Kidney epithelial cell (primary cell): ENCODE measurements at places on chromosomes 3 and 15.

DNA sequence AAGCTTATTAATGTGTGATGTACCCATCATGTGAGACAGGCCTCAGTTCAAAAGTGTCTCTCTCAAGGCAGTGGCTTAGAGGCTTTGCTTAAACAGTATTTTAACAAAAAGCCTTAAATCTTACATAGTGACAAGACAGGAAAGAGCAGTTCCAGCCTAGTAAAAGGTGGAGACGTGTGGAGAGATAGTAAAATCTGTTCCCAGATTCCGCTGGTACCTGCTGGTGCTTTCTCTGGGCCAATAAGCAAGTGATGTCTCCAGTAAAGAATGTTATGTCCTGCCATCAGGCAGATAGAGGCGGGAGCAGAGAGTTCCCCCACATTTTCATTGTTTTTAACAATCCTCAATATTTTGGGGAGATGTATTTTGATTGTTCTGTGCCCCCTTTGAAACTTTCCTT lies 135.0 kb downstream of the VPS8 start:
- no peak for DNase-seq

GRCh38 chr15:57667171-57667849 lies 39.2 kb upstream of the POLR2M start:
- peak; percentile 55 for DNase-seq

DNA sequence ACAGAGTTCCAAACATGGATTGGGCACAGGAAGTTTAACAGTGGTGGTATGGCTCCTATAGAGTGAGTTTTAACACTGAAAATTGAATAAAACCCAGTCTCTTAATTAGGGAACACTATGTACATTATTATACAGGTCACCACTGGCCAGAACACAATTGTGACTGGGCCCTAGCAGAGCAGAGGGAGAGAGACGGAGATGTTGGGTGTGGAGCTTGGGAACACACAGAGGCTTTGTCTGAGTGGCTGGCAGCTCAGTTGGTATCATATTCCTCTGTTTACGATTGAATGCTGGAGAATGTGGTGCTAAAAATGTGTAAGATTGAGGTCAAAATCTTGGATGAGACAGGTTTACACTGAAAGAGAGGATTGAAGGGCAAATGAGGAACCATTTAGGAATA lies 6.8 kb upstream of the MOBP start:
- DNase-seq: no peak

DNA sequence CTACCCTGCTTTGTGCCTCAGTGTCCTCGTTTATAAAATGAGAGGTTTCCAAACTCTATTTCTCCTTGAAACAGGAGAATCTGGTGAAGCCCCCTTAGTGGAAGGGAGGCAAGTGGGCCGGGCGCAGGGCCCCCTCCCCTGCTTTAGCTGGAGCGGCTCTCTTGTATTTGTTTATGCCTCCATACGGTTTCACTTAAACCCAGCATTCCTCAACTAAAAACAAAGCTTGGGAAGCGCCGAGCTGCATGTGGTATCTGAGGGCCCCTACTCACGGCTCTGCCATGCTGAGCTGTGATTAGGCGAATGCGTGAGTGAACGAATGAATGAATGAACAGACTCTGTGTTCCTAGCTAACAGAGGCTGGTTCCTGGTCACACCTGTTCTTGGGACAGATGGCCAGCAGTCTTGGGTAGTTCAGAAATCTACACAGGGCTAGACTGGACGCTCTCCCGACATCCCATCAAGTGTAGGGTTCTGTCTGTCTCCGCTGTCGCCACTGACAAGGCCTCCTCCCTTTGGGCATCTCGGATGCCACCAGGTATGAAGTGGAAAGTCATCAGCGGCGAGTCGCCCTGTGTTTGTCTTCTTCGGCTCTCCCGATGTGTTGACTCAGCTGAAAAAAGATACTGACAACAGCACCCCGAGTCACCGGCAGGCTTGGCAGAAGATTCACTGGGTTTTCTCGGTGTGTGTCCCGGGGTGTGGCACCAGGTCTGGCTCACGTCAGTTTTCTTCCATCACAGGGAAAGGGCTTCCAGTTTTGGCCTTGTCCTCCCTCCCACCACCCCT lies 42.4 kb upstream of the VPS8 start:
- DNase-seq: no peak

GRCh38 chr3:72273615-72274014 lies 488.7 kb upstream of the PROK2 start:
- peak; percentile 60 for DNase-seq

DNA sequence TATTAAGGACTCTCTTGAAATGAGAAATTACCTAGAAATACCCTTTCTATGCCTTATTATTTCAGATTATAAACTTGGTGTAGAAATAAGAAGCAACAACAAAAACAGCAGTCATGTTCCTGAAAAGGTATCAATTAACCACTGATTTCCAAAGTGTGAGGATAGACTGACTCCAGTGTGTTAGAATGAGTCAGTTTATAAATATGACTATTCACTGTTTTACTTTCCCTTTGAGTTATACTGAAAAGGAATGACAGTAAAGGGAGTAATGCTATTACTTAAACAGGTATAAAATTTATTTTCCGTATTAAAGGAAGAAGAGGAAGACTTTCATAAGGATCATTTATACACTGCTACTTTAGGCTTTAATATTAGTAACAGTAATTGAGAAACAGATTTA lies 12.9 kb downstream of the GMNC start:
- DNase-seq: no peak

- no peak for DNase-seq
Observed at GRCh38 chr3:147383617-147384016, 22.7 kb downstream of the ZIC4 start.

GRCh38 chr3:51283421-51283820 lies 101.7 kb upstream of the MANF start:
- DNase-seq: no peak

DNA sequence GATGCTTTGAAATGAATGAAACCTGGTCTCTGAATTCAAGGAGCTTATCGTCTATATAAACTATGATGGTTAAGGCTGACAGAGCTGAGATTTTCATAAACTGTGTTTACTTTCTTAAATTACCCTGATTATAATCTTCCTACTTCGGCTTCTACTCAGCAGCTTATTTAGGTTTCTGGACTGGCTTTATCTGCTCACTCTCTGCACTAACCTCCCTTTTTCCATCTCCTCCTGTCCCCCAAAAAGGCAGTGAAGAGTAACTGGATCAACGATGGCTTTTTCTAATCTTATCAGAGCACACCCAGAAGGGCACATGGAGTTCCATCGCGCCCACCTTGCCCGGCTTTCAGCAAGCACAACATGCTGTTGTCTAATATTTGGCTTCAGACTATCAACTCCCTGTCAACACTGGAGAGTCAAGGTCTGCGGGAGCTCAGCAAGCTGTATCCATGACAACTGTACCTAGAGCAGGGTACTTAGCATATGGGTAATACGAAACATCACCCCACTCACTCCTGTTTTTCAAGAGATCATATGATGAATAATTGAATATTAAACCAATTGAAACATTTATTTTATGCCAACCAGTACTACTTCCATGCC lies 417.3 kb downstream of the GABRB3 start:
- DNase-seq: no peak

DNA sequence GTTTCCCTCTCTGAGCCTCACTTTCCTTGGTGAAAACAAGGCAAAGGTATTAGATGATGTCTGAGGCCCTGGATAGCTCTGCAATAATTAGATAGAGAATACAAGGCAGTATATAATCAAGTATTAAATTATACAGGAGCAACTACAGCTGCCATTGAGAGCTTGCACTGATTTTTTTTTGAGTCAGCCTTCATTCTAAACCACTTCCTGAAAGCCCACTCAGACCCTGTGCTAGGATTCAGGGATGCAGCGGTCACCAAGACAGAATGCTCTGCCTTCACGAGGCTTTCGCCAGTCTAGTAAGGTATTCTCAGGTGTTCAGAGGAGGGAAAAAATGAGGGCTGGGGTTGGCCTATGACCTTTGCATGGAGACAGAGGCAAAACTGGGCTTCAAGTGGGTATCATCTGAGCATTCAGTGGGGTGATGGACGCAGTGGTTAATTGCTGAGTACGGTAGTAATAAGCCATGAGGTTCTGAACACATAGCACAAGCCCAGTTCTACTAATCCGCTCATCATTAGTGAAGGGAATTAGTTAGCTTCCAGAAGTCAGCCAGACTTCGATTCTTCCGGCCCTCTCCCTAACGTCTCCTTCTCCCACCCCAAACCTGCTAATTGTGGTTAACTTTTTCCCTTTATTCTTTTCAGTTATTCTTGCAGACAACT lies 3.6 kb downstream of the VGLL4 start:
- DNase-seq: no peak

GRCh38 chr15:79088426-79089205 lies 2.0 kb downstream of the RASGRF1 start:
- DNase-seq: no peak

- DNase-seq: no peak
Observed at GRCh38 chr3:173395412-173396181, 1.9 kb upstream of the NLGN1 start.

- no peak for DNase-seq
Observed at GRCh38 chr15:65363306-65363705, 14.5 kb downstream of the IGDCC3 start.

DNA sequence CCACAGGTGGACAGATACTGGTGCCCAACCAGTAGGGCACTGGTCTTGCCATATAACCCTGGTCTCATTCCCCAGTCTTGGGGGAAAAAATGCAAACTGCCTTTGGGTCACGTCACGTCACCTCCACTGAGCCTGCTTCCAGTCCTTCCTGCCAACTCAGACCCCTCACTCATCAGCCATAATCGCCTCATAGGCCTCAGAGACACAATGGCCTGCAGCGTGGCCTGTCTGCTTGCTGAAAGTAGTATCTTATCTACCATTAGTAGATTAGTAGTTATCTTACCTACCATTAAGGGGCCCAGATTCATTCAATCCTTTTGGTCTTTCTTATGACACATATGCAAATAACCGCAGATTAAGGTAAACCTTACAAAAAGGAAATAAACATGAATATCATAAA lies 93.8 kb downstream of the FAM174B start:
- DNase-seq: no peak

DNA sequence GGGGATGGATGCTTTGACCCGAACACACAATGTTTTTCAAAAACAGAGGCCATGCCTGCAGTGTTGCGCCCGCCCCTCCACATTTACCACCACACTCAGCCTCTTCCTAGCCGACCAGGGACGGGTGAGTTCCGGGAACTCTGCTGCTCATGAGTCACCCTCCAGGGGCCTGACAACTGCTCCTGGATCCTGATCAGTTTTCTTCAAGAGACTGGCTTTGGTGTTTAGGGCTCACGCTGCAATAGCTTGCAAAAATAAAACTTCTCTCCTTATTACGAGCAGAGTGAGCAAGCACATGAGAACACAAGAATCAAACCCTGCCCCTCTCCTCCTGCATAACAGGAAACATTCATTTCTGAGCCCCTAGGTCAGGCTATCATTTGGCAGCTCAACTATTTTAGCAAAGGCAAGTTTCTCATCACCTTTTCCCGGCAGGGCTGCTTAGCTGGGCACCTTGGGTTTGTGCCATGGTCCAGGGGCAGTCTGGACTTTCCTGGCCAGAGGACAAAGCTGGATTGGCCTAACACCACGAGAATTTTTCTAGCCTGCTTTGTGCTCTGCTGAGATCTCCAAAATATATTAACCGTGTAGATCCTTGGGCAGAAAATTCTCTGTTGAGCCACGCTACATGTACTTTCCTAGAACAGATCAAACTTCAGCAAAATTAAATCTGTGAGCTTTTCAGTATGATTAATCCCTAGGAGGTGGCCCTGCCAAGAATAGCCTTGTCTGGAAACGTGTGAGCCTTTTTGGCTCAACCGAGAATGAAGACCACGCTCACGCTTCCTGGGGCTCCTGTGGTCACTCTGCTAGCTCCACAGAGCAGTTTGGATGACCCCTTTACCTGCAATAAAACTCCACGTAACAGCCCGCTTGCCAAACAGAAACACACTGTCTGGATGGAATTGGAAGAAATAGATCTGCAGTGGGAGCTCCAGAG lies 52.7 kb upstream of the SPATA12 start:
- peak; percentile 69 for DNase-seq

DNA sequence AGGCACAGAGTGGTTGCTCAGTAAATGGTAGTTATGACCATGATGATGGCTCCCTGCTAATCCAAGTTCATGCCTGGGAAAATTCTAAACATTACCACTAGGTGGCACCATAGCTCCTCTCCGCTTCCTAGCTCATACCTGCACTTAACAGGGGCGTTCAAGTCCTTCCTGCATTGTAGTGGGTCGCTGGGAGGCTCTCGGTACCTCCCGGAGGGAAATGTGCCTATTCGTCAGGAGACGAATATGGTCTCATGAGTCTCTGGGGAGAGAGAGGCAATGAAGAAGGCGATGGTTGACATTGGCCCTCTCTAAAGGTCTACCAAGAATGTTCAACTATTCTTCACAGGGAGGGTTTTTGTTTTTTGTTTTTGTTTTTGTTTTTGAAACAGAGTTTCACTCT lies 10.9 kb downstream of the MESP1 start:
- DNase-seq: no peak
